ENCODE measurements at places on chromosomes 7 and 10. TPM values are rescaled to one million over a fixed set of nuclear protein-coding genes. Genes with fewer than 3 reads are reported as not detected.

Gene FAM107B
- 19.0 TPM for total RNA-seq

GRCh38 chr7:66150471-66150870 is 35.8 kb downstream of the CRCP start:
- peak; percentile 93 for DNase-seq

GRCh38 chr10:131259535-131259934 is 52.0 kb downstream of the TCERG1L start:
- no peak for DNase-seq

- DNase-seq: no peak
Measured at GRCh38 chr10:98608411-98608810, 161.7 kb upstream of the HPS1 start.

DNA sequence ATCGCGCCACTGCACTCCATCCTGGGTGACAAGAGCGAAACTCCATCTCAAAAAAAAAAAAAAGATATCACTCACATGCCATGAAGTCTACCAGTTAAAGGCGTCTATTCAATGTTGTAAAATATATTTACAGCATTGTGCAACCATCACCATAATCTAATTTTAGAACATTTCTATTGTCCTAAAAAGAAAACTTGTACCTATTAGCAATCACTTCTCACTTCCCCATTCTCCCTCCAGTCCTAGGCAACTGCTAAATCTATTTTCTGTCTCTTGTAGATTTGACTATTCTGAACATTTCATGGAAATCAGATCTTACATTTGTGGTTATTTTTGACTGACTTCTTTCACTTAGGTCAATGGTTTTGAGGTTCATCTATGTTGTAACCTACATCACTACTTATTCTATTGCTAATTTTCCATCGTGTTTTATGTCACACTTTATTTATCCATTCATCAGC is 25.2 kb upstream of the OTUD1 start:
- DNase-seq: no peak

GRCh38 chr10:5933909-5934546 is 43.3 kb downstream of the IL15RA start:
- no peak for DNase-seq

Data from fibroblast of villous mesenchyme (primary cell).